ENCODE measurements at places on chromosomes 7 and 10.

DNA sequence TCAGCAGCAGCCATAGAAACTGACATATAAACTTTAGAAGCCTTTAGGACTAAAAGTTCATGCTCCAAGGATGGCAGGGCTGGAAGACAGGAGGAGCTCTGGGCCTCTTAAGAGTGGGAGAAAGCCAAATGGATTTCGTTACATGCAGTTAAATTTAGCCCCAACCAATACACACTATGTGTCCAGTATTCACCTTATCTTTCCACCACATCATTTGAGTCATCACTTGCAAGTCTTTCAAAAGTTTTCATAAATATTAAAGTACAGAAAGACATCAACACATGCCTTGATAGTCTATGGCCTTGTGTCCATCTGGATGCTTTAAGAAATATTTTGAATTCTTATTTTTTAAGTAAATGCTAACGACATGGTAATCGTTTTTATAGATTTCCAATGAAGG is 392.4 kb upstream of the LRRN3 start:
- H3K27me3 ChIP-seq: no peaks in the 10 kb centered on the region
- DNase-seq: no peak
- no peaks in the 10 kb centered on the region for H3K4me1 ChIP-seq
- H3K4me3 ChIP-seq: no peak overlapping the region
- no peak overlapping the region for H3K27ac ChIP-seq
- no peaks in the 10 kb centered on the region for H3K36me3 ChIP-seq

GRCh38 chr10:131043039-131043691 is 268.4 kb downstream of the TCERG1L start:
- H3K4me1 ChIP-seq: no peaks in the 10 kb centered on the region
- H3K36me3 ChIP-seq: no peaks in the 10 kb centered on the region
- no peaks in the 10 kb centered on the region for H3K27me3 ChIP-seq
- H3K4me3 ChIP-seq: no peak overlapping the region

- H3K4me1 ChIP-seq: peaks cover 12% of the 10 kb centered on the region
- no peak for DNase-seq
- no peaks in the 10 kb centered on the region for H3K36me3 ChIP-seq
- H3K27me3 ChIP-seq: no peaks in the 10 kb centered on the region
- H3K4me3 ChIP-seq: no peak overlapping the region
- H3K27ac ChIP-seq: no peak overlapping the region
Measured at GRCh38 chr10:18179891-18180290, 39.7 kb downstream of the CACNB2 start.

DNA sequence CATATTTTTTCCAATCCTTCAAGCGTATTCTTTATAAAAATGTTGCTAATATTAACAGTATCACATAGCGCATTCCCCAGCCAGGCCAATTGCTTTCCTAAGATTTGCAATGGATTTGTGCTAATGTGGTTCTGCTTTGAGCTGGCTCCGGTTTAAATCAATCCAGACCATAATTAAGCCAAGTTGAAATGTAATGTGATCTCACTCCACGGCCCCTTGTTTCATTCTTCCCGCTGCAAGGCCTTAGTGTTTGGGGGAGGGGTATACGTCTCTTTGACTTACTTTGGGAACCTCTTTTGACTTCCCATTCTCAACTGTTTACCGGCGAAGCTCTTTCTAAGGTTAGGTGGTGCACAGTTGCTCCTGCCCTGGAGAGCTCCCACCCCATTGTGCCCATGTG is 86.4 kb downstream of the PRPF18 start:
- H3K4me1 ChIP-seq: peaks cover 4% of the 10 kb centered on the region
- no peaks in the 10 kb centered on the region for H3K36me3 ChIP-seq
- DNase-seq: no peak
- H3K27me3 ChIP-seq: no peaks in the 10 kb centered on the region
- no peak overlapping the region for H3K4me3 ChIP-seq

DNA sequence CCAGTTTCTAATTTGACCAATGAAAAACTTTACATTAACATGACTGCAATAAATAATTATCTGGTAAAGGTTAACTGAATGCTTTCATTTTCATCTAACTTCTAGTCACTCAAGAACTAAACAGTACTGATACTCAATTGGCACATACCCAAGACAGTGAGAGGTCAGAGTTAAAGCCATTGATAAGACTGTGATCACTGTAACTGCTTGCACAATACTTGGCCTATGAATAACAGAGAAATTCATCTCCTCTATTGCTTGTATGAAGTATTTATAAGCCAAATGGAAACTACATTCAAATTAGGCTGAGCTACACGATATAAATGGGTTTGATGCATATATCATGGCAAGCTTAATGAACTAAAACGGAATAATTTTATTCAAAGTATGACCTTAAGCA is 43.0 kb downstream of the HERC4 start:
- DNase-seq: no peak
- no peaks in the 10 kb centered on the region for H3K27me3 ChIP-seq
- H3K4me1 ChIP-seq: no peaks in the 10 kb centered on the region
- H3K36me3 ChIP-seq: peaks cover 51% of the 10 kb centered on the region
- H3K27ac ChIP-seq: no peak overlapping the region

- H3K27ac ChIP-seq: peak within 1 kb of the TSS; percentile 97
- H3K4me1 ChIP-seq: peaks cover 32% of the 10 kb centered on the region
- peak; percentile 99 for DNase-seq
- peak within 1 kb of the TSS; percentile 84 for H3K4me3 ChIP-seq
- H3K27me3 ChIP-seq: no peaks in the 10 kb centered on the region
- H3K36me3 ChIP-seq: peaks cover 47% of the 10 kb centered on the region
Measured at GRCh38 chr7:95596198-95597063, at the start of gene PDK4. Gene PDK4 (minus strand): TSS chr7:95596516. CDS start chr7:95596293, 223 bp downstream.

- no peak overlapping the region for H3K27ac ChIP-seq
- H3K27me3 ChIP-seq: no peaks in the 10 kb centered on the region
- no peak for DNase-seq
- no peaks in the 10 kb centered on the region for H3K4me1 ChIP-seq
Measured at GRCh38 chr10:67257018-67257417, 331.2 kb downstream of the LRRTM3 start.

GRCh38 chr7:37642028-37642540 is 41.5 kb upstream of the GPR141 start:
- H3K27ac ChIP-seq: no peak overlapping the region
- no peaks in the 10 kb centered on the region for H3K4me1 ChIP-seq
- no peak for DNase-seq
- no peaks in the 10 kb centered on the region for H3K27me3 ChIP-seq
- H3K36me3 ChIP-seq: no peaks in the 10 kb centered on the region
- no peak overlapping the region for H3K4me3 ChIP-seq

DNA sequence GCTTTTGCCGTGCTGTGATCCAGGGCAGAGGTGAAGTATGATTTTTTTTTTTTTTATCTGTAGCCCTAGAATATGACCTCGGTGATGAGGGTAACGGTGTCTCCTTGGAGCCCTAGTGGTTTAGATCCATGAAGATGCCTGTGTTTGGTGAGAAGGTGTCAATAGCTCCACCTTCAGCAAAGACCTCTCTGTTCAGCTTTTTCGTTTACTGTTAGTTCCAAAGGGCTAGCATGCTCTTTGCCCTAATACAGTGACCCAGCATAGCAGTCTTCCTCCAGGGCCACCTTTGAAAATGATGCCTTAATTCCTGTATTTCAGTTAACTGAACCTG is 746 bp upstream of the MRPS16 start:
- peak overlapping the region; percentile 94 for H3K4me3 ChIP-seq
- H3K27me3 ChIP-seq: no peaks in the 10 kb centered on the region
- peaks cover 25% of the 10 kb centered on the region for H3K4me1 ChIP-seq

GRCh38 chr10:1368842-1369171 is 312.6 kb downstream of the WDR37 start:
- no peaks in the 10 kb centered on the region for H3K27me3 ChIP-seq
- no peaks in the 10 kb centered on the region for H3K36me3 ChIP-seq
- no peak overlapping the region for H3K27ac ChIP-seq

DNA sequence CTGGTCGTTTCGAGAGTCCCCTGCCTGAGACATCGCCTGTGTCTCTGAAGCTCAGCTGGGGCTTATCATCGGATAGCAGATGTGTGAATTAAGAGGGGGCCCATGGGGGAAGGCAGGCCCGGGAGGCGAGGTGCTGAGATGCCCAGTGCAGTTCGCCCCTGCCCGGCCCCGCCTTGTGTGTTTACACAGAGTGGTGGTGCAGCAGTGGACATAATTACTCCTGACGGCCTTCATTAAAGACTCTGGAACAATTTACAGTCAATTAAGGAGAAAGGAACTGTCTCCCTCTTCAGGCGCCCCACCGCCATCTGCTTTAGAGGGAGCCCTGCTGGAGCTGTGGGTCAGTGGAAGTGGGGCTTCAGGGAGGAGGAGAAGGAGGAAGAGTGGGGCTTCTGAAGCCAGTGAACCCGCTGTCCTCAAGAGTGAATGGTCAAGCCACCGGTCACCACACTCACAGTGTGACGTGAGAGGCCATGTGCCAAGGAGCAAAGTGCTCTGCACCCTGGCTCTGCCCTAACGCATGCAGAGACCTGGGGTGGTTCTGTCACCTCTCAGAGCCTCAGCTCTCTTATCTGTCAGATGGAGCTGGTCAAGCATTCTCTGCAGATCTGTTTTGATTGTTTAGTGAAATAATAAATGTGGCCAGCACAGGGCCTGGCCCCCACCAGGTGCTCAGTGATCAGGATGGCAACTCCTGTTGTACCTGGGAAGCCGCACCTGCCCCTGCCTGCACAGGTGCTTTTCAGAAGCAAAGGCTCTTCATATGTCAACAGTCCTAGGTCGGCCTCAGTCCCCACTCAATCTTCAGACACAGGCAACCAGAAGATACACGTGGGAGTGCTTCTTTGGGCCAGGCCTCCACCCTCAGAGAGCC is 65.6 kb downstream of the CDH23 start:
- H3K36me3 ChIP-seq: no peaks in the 10 kb centered on the region
- no peak overlapping the region for H3K4me3 ChIP-seq
- peaks cover 9% of the 10 kb centered on the region for H3K4me1 ChIP-seq
- no peaks in the 10 kb centered on the region for H3K27me3 ChIP-seq

DNA sequence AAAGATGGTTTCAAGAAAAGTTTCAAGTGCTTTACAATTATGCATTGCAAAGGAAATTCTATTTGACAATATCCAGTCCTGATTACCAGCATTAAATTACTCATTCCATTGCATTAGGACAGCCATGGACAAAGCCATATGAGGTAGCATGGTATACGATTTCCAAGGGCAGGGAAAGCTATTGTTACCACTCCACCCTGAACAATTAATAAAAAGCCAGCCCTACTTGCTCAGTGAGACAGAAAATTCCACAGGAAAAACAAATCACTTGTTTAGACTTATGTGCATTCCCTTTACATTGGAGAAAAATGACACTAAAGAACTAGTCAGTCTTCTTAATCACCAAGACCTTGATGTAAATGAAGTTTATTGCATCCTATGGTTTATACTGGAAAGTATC is 5.6 kb downstream of the CD36 start:
- H3K4me3 ChIP-seq: peak overlapping the region; percentile 47
- H3K36me3 ChIP-seq: no peaks in the 10 kb centered on the region
- H3K4me1 ChIP-seq: peaks cover 43% of the 10 kb centered on the region
- DNase-seq: no peak

DNA sequence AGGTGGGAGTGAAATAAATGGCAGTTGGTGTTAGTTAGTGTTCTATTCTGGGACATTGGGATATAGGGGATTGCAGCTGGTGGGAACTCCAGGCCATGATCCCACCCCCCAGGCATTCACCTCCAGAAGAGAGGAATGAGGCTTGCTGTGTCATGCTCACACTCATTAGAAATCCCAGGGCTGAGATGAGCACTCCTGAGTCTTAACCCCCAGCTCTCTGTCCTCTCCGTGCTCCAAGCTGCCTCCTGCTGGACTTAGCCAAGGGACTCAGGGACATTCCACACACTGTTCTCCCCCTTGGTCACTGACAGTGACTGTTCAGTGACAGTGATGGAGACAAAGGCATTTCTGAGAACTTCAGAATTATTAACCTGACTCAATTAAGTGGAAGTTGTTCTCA is 21.5 kb downstream of the CYP26A1 start:
- no peak overlapping the region for H3K27ac ChIP-seq
- DNase-seq: no peak
- H3K4me1 ChIP-seq: no peaks in the 10 kb centered on the region
- H3K4me3 ChIP-seq: no peak overlapping the region
- no peaks in the 10 kb centered on the region for H3K36me3 ChIP-seq

DNA sequence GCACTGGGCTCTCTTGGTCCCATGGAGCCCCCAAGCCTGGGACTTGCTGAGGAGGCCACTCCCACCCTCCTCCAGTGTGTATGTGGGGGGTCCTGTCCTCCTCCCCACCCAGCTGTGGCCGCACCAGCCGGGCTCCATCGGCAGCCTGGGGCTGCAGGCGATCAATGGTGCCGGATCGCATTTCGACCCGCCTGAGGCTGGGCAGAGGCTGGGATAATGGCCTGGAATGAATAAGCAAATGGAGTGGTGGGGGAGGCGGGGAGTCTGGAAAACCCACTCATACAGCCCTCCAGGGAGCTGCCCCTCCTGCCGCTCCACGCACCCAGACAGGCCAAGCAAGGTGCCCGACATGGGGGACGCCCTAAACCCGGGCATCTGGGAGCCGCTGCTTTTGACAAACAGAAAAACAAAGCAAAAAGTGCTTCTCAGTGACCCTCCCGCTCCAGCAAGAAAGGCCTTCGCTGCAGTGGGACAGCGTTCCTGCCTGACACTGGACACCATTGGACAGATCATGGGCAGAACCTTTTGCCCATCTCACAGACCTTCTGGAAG is 160.5 kb downstream of the NRF1 start:
- H3K4me1 ChIP-seq: no peaks in the 10 kb centered on the region
- no peaks in the 10 kb centered on the region for H3K27me3 ChIP-seq

- no peaks in the 10 kb centered on the region for H3K36me3 ChIP-seq
- no peak overlapping the region for H3K27ac ChIP-seq
- H3K4me1 ChIP-seq: no peaks in the 10 kb centered on the region
Measured at GRCh38 chr7:124764847-124765400, 668 bp downstream of the GPR37 start.

DNA sequence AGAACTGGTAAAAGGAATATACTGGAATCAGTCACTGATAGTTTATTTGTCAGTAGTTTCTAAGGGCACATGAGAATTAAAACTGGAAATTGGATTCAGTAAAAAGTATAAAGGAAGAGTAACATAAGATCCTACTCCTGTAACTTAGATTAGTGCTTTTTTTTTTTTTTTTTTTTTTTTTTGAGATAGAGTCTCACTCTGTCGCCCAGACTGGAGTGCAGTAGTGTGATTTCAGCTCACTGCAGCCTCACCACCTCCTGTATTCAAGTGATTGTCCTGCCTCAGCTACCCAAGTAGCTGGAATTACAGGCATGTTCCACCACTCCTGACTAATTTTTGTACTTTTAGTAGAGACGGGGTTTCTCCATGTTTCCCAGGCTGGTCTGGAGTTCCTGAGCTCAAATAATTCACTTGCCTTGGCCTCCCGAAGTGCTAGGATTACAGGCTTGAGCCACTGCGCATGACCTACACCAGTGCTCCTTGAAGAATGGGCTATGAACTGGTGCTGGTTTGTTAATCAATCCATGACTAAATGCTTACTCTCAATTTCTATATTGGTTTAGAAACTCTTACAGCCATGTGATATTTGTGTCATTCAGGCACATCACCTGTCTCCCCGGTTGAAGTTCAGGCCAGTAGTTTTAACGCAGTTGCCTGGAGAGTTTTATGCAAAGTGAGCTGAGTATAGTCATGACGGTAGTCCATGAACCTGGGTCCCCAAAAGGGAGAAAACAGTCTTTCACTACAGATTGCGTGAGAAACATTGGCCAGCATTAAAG is 65.0 kb downstream of the ZEB1 start:
- no peaks in the 10 kb centered on the region for H3K36me3 ChIP-seq
- no peaks in the 10 kb centered on the region for H3K27me3 ChIP-seq
- peaks cover 38% of the 10 kb centered on the region for H3K4me1 ChIP-seq
- no peak for DNase-seq
- H3K27ac ChIP-seq: peak overlapping the region; percentile 14
- no peak overlapping the region for H3K4me3 ChIP-seq

GRCh38 chr7:95404316-95404865 is 8.2 kb upstream of the PON3 start:
- H3K27me3 ChIP-seq: no peaks in the 10 kb centered on the region
- H3K4me3 ChIP-seq: no peak overlapping the region
- H3K4me1 ChIP-seq: no peaks in the 10 kb centered on the region
- H3K27ac ChIP-seq: no peak overlapping the region
- no peak for DNase-seq
- no peaks in the 10 kb centered on the region for H3K36me3 ChIP-seq
